GM23338 (cell line): ENCODE measurements at places on chromosomes 13 and 19.

- peak; percentile 34 for DNase-seq
These were observed 66.7 kb downstream of the SLITRK1 start for GRCh38 chr13:83815598-83815997.

GRCh38 chr19:4508698-4509097 is 9.6 kb downstream of the PLIN4 start:
- no peak for DNase-seq

DNA sequence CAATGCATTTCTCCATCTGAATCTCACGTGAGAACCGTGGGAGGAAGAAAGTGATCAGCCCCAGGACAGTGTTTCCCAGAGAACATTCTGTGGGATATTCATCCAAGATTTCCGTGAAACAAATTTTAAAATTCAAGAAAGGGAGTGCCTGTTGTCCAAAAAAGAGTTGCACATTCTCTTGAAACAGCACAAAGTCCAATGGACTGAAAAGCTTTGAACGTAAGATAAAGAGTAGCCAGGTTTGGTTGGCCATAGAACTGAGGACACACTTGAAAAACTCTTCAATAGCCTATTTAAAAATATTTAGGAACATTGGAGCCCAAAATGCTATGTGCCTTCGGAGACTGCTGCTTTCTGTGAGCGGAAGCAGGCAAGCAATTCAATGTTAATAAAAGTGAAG is 353.9 kb downstream of the MYO16 start:
- no peak for DNase-seq

GRCh38 chr13:92668157-92668556 is 558.5 kb upstream of the GPC6 start:
- DNase-seq = no peak

- no peak for DNase-seq
These were observed 8.5 kb downstream of the UBXN6 start for GRCh38 chr19:4449022-4449638.

DNA sequence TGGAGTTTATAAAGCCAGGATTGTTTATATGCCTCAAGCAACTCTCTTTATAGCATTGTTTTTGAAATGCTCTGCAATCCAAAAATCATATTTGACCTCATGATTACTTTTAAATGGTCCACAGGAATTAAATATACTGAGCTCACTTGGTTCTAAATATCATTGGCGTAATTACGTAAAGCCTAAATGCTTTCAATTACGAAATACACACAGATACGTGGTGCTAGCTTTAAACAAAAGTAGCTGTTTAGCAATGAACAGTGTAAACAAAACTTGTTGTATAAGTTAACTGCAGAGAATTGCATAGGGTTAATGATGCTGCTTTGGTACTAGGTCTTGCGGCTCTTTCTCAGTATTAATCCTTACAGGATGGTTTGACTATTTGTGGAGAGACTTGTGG is 346.6 kb downstream of the COG6 start:
- no peak for DNase-seq

DNA sequence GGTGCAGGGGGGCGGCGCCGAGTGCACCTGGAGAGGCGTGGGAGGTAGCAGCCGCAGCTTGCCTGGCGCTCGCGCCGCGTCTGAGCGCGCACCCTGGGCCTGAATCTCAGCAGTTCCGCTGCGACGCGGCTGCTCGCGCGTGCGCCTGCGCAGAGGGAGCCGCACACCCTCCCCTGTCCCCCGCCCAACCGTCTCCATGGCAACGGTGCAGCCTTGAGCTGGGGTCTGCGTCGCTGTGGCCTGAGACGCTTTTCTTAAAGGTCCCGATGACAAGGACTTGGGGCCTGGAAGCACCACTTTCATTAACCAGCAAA is at the start of gene PNMA8B:
TSS of gene PNMA8B (minus strand) at position 82 of the 314 bp plus-strand sequence. CDS start 402 bp downstream, outside the sequence.
- DNase-seq = peak; percentile 98

- DNase-seq = no peak
These were observed 14.0 kb upstream of the TBC1D4 start for GRCh38 chr13:75495938-75496337.

DNA sequence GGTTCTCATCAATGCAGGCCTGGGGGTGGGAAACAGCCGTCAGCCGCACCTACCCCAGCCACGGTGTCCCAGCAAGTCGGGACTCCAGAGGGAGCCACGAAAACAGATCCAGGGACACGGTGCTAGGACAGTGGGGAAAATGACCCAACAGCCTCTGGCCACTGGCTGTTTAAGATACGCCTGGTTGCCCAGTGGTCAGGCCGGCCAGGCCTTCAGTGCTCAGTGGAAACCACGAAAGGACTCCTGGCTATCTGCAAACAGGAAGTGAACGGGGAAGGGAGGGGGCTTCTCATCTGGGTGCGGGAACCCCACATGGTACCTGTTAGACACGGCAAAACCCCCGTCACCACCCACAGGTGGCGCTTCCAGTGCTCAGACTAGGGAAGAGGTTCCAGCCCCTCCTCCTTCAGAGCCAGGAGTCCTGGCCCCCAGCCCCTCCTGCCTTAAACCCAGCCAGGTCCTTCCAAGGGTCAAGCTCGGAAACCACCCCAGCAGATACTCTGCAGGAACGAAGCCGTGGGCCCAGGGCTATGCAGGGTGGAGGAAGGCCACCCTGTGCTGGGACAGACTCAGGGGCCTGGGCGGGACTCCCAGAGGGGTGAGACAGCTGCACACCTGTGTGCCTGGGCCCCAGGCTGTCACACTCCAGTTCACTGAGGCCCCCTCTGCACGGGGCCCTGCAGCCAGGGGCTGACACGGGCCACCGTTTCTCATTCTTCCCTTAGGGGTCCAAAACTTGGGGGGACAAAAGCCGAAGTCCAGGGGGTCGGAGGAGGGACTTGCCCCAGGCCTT is 4.5 kb downstream of the PPP1R12C start:
- DNase-seq = peak; percentile 76

- no peak for DNase-seq
These were observed 107.3 kb upstream of the ZNF507 start for GRCh38 chr19:32238076-32238475.

DNA sequence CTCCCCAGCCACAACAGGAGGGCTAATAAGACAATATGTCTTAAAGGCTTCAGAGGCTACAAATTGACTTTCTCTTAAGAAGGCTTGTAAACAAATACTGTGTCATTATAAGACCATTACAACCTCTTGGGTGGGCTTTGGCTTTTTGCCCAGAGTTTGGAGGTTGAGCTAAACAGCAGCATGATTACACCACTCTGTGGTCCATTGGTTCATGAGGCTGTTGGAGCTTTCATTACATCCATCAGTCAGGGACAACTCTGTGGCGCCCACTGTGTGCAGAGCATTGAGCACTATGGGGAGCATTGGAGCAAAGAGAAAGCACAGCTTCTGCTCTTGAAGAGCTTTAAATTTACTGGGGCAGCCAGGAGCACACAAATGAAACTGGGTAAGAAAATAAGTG is 75.9 kb downstream of the TNFSF11 start:
- DNase-seq = no peak

GRCh38 chr13:113766035-113766800 is 7.2 kb downstream of the TMEM255B start:
- no peak for DNase-seq

DNA sequence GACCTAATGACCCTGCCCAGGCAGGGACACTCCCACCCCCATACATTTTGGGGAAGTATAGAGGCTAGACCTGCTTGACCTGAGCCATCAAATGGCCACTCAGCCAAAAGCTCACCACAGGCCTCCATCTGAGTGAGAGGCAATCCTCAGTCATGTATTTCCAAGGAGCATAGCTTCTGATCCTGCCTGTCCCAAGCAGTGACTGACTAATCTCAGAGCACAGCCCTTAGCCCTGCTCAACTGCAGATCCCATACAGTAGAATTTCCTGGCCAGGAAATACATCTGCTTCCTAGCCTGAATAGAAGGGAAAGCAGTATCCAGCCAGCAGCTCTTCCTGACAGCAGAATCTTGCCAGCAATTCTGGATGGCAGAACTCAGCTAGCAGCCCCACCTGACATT is 880.6 kb upstream of the GPC6 start:
- peak; percentile 1 for DNase-seq

DNA sequence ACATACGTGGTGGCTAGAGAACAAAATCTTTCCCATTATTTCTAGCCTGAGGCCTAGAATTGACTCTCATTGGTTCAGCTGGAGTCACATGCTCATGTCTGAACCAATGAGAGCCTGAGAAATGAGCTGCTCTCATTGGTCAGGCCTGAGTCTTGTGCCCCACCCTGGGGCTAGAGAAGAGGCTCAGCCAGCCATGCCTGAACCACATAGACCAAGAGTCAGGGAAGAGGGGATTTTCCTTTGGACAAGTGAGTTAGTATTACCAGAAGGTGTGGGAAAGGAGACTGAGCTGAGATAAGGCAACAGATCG is 6.9 kb downstream of the FXYD5 start:
- no peak for DNase-seq

DNA sequence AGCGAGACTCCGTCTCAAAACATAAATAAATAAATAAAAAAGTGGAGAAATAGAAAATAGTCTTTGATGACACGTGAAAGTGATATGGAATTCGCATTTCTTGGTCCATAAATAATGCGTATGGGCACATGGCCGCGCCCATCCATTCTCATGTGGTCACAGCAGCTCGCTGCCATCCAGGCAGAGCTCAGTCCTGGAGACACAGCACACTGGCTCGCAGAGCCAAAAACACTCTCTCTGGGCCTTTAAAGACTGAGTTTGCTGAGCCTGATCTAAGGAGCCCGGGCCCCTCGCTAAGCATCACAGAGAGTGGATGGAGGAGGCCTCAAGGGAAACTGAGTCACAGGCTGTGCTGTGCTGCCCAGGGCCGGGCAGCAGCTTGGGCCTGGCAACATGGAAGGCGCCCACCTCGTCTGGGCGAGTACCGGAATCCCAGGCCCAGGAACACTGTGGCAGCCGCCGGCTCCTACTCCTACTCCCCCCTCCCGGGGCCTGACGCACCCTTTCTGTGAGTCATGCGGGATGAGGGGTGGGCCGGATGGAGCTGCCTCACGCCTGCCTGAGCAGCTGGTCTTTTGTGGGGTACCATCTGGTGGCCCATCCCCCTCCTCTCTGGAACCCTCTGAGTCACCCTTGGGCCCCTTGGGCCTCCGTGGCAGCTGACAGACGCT is 28.9 kb upstream of the CACTIN start:
- DNase-seq = no peak

DNA sequence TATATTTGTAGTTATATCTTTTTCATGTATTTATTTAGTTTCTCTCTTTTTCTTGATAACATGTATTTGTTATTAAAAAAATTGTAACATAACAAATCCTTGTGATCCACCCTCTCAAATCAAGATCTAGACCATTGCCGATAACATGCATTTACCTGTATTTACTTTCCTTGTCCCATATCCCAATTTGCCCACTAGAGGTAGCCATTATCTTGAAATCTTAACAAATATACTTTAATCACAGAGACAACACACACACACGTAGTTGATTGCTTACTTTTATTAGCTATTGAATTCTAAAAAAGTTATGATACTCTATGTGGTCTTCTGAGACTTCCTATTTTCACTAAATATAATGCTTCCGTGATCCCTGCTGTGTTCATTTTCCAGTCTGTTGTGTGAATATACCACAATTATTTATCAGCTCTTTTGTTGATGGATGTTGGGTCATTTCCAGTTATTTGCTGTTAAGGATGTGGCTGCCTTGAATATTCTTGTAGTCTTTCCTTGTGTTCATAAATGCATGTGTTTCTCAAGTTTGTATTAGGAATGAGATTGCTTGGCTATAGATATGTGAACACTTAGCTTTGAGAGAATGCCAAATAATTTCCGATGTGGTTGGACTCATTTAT is 31.3 kb upstream of the ZMYM2 start:
- DNase-seq = peak; percentile 50

DNA sequence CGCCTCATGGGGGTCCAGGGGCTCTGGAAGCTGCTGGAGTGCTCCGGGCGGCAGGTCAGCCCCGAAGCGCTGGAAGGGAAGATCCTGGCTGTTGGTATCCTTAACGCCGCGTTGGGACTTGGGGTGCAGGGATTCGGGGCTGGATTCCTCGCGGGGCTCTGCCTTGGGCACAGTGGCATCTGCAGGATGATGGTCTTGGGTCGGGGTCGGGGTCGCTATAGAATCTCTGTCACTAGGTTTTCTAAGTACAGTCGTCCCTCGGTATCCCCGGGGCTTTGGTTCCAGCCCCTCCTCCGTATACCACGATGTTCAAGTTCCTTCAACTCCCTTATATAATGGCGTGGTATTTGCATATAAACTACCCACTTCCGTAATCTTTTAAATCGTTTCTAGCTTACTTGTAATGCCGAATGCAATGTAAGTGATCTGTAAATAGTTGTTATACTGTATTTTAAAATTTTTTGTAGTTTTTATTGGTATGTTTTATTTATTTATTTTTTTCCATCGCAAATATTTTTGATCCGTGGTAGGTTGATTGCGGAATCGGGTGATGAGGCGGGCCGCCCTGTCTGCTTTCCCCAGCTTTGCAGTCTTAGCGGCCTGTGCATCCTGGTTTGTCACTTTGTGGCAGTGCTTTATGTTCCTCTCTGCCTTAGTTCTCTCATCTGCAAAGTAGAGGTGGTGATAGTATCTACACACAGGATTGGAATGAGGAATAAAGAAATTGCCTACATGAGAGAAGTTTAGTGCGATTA is 606 bp downstream of the ERCC5 start:
- peak; percentile 36 for DNase-seq

DNA sequence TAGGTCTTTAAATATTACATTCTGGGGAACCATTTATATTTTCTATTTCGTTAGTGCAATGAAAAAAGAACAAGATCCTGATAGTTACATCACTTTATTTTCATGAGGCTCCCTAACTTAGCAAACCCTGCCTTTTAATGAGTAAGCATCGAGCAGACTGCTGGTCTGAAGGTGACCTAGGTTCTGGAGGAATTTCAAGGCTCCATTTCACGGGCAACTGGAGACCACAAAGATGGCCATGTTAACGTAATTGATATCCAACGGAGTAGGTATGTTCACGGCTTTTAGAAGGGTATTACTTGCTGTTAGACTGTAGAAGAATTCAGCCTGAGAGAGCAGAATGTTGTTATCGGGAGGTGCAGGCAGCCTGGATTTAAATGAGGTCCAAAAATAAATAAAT is 1597.6 kb downstream of the EFNB2 start:
- DNase-seq = no peak

GRCh38 chr13:41028051-41028450 is 8.9 kb upstream of the ELF1 start:
- no peak for DNase-seq

DNA sequence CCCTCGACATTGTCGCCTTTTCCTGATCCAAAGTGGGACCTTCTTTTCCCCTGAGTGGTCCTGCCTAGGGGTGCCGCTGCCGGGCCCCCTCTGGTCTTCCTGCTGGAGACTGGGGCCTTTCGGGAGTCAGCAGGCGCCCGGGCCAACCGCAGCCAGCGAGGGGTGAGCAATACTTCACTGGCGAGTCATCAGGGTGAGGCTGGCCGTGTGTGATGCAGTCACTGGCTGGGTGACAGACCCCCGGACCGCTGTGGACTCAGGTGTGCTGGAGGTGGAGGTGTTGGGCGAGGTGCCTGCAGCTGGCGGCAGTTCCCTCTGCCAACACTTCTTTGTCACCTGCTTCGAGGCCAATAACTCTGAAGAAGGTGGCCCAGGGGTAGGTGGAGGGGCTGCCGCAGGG is 1.5 kb upstream of the CGB5 start:
- DNase-seq = no peak

- DNase-seq = no peak
These were observed 7.9 kb upstream of the MYO16 start for GRCh38 chr13:108621462-108621861.

GRCh38 chr13:48748681-48749080 is 95.0 kb downstream of the CYSLTR2 start:
- no peak for DNase-seq

GRCh38 chr19:35439921-35440320 is 8.1 kb upstream of the FFAR2 start:
- no peak for DNase-seq

GRCh38 chr19:55353803-55354697 is 469 bp downstream of the COX6B2 start:
- peak; percentile 89 for DNase-seq

- peak; percentile 93 for DNase-seq
These were observed 32.0 kb upstream of the EPHX3 start for GRCh38 chr19:15264061-15264932.
